ENCODE measurements at places on chromosomes 16 and 17.

GRCh38 chr17:22374741-22375140 lies 682.4 kb downstream of the KCNJ18 start:
- no peak for DNase-seq

- no peak for DNase-seq
Measured at GRCh38 chr16:72295914-72296313, 124.0 kb upstream of the PMFBP1 start.

- no peak for DNase-seq
Measured at GRCh38 chr17:79513820-79514535, 96.9 kb downstream of the RBFOX3 start.

DNA sequence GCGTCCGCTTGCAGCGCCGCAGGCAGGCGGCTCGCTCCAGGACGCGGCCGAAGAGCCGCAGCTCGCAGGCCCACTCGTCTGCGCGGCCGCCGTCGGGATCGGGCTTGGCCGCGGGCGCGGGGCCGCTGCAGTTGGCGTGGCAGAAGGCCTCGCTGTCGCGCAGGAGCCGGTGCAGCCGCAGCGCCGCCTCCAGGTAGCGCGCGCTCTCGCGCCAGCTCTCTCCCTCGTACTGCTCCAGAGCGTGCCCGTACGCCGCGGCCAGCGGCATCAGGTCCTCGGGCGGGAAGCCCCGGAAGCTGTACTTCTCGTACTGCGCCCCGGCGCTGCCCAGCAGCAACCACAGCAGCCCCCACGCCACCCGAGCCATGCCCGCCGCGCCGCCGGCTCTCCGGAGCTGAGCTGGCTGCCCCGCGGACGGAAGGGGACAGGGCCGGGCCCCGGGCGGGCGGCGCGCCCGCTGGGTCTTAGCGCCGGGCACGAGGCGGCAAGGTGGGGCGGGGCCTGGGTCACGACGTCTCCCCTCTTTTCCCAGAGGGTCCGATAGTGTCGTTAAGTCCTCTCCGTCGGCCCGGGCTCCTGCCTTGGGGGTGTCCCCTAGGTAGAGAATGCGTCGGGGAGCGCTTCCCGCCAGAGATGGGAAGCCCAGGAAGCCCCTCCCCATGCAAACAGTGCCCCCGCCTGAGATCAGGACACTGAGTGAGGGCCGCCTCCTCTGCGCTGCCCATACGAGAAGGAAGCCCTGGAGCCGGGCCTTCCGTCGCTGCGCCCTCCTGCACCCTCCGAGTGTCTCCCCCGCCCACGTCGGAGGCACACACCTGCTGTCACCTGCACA lies at the start of gene P3H4:
P3H4 (minus strand) TSS at position 401 of the 832 bp plus-strand sequence; CDS start at position 367, 34 bp downstream.
- peak; percentile 60 for DNase-seq

- no peak for DNase-seq
Measured at GRCh38 chr17:70368011-70368410, 198.7 kb downstream of the KCNJ2 start.

DNA sequence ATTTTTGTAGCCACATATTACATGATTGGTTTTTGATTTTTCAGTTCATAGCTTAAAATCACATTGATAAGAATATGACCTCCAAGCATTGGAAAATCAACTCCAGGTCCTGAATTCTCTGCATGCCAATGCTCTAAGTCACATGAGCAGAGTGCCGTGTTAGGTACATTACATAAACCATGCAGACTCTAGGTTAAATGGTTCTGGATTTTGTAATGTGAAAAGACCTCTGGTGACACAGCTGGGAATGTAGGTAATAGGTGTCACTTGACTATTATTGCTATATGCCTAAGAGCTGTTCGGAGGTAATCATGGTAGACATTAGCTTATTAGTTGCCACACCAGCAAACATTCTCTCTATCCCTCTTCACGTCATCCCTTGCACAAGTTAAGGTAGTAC lies 231.1 kb upstream of the SALL1 start:
- no peak for DNase-seq

DNA sequence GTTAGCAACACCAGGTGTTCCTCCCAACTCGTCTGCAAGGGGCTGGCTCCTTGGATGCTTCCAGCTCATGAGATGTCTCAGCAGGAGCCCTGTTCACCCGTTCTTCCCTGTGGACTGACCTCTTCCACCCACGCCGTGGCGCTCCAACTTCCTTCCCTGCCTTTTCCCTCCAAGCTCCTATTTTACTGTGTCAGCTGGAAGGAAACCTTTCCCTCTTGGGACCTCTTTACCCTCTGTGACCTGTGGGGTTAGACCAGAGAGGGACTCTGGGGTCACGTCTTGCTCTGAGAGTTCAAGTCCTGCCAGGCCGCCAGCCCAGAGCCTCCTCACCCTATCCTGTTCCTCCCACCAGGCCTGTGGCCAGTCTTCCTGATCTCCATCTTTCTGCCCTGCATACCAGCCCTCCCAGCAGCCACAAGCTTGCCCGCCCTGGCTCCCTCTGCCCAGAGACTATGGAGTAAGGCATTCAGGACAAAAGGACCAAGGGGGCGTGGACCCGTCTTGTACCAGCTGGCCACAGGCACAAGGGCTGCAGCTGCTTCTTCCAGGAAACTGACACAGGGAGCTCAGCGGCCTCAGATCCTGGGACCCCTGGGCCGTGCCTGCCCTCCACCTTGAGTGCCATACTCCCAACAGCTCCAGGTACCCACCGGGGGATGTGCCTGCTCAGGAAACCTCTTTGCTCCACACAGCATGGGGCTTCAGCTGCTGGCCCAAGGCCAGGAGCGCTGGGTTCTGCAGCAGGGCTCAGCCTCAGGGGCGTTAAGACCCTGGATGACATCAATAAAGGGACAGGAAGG lies 3.0 kb downstream of the PAQR4 start:
- no peak for DNase-seq

GRCh38 chr17:3683054-3683511 lies 12.9 kb downstream of the P2RX5 start:
- DNase-seq: peak; percentile 35

GRCh38 chr17:33202021-33202420 lies 91.1 kb downstream of the ASIC2 start:
- no peak for DNase-seq

GRCh38 chr16:87160234-87160636 lies 157.0 kb downstream of the C16orf95 start:
- DNase-seq: no peak

DNA sequence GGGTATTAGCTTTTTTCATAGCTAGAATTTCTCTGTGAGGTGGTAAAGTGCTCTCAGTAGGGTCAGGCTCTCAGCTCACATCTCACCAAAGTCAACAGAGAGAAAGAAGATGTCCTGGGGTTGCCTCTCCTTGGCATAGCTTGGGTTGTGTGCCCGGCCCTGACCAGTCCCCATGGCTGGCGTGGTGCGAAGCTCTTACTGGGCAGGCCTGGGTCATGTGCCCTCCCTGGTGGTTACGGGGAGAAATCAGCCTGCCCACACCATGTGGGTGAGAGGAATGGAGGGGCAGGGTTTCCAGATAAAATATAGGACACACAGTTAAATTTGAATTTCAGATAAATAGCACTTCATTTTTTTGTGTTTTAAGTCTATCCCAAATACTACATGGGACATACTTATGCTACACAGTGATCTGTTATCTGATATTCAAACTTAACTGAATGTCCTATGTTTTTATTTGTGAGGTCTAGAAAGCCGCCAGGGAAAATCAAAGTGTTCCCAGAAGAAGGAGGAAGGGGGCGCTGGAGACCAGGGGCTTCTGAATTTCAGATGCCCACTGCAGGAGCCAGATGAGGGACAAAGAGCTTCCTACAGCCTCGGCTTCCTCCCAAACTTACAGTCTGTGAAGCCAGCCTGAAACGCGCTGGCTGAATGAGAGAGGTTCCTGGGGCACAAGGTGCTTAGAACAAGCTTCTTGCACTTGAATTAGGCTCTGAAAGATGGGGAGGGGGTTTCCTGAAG lies 45.4 kb downstream of the NKD1 start:
- DNase-seq: no peak

DNA sequence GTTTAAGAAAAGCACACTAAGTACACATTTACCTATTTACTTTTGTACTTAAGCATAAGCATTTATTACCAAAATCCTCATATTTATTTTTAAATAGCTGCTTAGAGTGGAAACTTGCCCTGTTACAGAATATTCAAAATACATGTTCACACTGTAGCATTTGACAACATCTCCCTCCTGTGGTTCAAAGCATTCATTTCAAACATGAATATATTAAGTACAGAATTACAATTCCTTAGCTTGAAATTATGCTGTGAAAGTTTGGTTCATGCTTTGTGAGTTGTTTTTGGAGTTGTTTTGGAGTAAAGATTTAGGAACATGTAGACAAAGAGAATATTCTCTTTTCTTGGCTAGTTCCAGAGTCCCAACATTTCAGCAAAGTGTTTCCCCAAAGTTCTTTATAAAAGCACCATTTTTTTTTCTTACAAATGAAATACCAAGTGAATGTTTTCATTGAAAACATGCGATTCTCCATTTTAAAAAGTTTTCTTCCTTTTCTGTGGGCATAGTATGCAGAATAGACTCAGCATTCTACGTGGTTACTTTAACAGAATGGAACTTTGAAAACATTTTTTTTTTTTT lies 33.2 kb downstream of the TUBD1 start:
- no peak for DNase-seq

DNA sequence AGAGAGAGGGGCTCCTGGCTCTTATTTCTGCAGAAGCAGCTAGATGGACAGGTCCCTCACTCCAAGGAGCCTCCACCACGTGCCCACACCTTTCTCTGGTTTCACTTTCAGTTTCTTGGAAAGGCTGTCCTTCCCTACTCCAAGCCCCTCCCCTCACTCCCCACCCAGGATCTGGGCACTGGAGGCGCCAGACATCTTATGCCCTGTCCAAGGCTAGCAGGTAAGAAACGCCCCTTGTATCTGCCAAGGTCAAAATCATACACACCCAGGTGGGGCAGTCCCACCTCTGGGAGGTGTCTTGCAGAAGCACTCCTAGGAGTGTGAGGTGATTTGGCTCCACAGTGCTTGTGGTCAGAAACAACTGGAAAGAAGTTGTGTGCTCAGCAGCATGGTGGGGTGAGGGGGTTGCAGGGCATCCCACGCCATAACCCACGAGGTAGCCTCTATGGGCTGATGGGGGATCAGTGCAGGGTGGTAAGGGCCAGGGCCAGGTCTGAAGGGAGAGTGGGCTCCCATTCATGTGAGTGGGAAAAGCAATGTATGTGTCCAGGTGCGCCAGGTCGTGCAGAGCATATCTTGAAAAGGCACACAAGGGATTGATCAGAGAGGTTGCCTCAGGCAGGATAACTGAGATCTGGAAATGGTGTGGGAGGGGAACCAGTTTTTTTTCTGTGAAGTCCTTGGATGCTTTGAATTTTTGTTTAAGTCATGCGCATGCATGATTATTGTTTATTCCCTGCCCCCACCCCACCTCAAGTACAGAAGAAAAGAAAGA lies 31.8 kb upstream of the PRM1 start:
- no peak for DNase-seq

DNA sequence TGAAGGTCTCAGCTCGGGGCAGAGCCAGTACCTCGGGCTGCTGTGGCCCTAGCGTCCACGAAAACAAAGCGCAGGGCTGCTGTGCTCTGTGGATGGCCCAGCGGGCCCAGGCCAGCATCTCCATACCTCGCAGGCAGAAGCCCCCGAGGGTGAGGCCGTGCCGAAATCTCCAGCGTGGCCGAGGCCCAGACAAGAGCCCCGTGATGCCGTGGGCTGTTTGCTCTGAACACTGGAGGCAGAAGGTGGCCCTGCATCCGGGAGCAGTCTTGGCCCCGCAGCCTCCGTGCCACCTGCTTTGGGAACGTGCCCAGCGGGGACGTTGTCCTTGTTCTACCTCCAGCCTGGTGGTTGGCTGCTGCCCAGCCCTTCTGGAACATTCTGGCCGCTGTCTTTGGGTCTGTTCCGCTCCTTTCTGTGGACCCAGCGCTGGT lies 121.4 kb downstream of the BANP start:
- DNase-seq: no peak

- no peak for DNase-seq
Measured at GRCh38 chr17:63555500-63556156, 5.4 kb downstream of the DCAF7 start.

Measured in activated CD4-positive, alpha-beta T cell treated with anti-CD3 and anti-CD28 coated beads for 24 hours (primary cell).